ENCODE measurements at places on chromosomes 1 and 21. TPM values are rescaled to one million over a fixed set of nuclear protein-coding genes. Genes with fewer than 3 reads are reported as not detected.

GRCh38 chr1:205930799-205931281, 12.4 kb downstream of the SLC26A9 start:
- no peak for DNase-seq

- no peak for DNase-seq
These were observed 38.3 kb downstream of the ELAPOR1 start for GRCh38 chr1:109152196-109152595.

DNA sequence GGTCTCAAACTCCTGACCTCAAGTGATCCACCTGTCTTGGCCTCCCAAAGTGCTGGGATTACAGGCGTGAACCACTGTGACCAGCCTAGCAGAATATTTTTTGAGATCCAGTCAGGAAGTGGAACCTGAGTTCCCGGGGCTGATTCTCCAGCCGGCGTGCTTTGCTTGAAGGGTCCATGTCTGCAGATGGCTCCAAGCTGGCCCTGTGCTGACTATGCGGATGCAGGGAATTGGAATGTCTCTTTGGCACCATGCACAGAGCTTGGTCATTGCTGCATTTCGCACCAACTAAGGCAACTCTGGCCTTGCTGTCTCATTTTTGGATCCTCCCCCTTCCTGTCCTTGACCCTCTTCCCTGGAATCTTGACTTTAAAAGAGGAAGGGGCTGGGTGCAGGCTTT, 28.1 kb downstream of the ARHGEF10L start:
- DNase-seq, result no peak

DNA sequence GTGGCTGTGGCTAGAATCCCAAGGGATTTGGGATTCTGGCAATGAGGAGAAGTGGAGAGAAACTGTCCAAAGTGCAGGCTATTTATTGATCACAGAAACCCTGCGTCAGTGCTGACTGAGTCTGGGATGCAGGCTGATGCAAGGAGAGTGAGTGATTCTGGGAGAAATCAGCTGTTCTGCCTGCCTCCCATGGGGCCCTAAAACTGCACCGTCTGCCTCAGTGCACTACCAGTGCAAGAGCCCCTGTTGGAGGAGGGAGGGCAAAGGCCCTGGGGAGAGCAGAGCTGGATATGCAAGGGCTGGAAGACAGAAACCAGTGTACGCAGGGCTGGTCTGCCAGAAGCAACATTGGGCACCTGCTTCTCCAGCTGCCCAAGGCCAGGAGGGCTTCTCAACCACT, 42.6 kb downstream of the C1orf198 start:
- DNase-seq, result no peak

Gene TEX35
- not detected for total RNA-seq
